PC-9 (cell line): ENCODE measurements at places on chromosomes 12 and 14.

GRCh38 chr12:1883513-1883912 lies 34.9 kb downstream of the CACNA2D4 start:
- no peak for DNase-seq

- DNase-seq, result no peak
Observed at GRCh38 chr12:115758877-115759620, 518.4 kb downstream of the MED13L start.

DNA sequence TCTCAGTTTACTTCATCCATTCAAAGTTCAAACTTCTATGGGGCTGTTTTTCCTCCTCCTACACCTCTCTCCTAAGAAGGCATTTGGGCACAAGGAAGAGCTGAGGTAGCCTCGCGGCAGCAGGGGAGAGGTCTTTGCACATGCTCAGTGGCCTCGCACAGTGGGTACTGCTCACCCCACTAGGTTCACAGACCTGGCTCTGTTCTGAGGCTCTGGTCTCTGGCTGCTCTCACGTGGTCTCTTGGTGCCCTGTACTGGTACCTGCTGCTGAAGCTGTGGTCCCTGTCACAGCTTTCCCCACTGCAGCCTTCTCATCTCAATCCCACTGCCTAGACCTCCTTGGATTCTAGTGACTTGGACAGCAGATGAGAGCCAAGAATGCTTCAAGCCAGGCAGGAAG lies 134.7 kb upstream of the CRY1 start:
- DNase-seq, result no peak

GRCh38 chr12:56129942-56130495 lies 2.0 kb downstream of the ESYT1 start:
- no peak for DNase-seq

DNA sequence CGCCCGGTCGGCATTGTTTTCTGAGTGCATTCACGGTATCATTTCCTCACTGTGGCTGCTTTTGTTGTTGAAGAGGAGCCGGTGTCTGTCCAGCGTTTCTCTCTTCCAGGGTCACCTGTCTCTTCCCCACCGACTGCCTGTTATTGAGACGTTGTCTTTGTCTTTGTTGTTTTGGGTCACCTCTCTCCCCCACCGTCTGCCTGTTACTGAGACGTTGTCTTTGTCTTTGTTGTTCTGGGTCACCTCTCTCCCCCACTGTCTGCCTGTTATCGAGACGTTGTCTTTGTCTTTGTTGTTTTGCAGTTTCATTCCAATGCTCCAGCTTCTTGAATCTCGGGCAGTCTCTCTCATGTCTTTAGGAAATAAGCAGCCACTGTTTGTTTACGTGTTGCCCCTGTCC lies 69.9 kb downstream of the DDX51 start:
- no peak for DNase-seq

GRCh38 chr14:63475761-63476160 lies 67.4 kb downstream of the PPP2R5E start:
- DNase-seq, result no peak

DNA sequence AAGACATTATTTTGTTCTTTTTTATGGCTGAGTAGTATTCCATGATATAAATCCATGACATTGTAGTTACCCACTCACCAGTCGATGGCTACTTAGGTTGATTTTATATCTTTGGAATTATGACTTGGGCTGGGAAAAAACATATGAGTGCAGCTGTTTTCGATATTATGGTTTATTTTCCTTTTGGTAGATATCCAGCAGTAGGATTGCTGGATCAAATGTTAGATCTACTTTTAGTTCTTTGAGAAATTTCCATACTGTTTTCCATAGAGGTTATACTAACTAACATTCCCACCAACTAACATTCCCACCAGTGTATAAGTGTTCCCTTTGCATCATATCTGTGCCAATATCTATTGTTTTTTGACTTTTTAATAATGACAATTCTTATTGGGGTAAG lies 29.9 kb upstream of the PTPRR start:
- no peak for DNase-seq

DNA sequence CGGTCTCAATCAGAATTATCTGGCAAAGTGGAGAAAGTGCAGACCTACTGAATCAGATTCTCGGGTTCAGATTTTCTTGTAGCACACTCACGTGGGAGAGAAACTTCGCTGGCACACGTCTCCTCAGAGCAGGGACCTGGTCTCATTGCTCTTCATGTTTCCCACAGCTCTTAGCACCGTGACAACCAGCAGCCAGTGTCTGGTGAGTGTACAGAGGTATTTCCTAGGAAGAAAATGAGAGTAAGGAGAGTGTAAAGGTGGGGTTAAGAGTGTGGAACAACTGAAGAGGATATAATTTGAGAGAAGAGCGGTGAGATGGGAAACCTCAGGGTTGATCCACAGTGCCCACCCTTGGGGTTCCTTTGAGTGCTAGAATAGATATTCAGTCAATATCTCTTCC lies 89.2 kb downstream of the ARF6 start:
- no peak for DNase-seq

DNA sequence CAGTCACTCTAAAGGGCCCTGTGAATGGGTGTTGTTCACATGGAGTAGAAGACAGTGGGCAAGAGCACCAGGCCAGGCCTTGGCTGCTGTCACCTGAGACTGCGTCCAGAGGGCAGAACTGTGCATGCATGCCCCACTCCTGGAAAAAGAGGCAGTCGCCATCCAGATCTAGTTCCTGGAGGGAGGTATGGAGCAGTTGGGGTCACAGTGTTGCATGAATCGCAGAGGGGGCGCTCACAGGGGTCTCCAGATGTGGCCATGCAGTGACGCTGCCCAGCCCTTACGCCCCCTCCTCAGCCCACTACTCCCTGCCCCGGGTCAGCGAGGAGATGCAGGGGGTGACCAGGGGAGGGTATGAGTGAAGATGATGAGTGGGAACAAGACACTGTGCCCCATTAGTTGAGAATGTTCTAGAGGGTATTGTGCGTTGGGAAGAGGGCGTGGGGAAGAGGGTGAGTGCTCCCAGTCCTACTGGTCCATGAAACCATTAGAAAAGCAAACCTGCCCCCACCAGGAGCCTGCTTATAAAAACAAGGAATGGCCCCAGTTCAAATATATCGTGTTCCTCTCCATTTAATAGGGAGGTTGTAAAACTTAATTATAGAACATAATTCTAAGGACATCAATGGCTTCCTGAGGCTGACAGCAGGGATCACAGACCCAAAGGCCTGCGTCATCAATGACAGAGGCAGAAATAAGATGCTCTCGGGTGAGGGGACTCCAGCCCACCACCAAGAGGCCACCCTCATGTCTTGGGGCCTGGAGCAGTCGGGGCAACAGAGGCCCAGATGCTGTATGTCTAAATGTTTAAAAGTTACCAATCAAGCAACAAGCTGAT lies 32.2 kb upstream of the BCL7A start:
- DNase-seq, result no peak

- DNase-seq, result no peak
Observed at GRCh38 chr12:8989413-8989812, at the start of gene KLRG1. Gene KLRG1 (plus strand): TSS chr12:8989546. CDS start chr12:8989636, 90 bp downstream.

GRCh38 chr14:78933948-78934524 lies 763.9 kb downstream of the NRXN3 start:
- DNase-seq, result no peak

DNA sequence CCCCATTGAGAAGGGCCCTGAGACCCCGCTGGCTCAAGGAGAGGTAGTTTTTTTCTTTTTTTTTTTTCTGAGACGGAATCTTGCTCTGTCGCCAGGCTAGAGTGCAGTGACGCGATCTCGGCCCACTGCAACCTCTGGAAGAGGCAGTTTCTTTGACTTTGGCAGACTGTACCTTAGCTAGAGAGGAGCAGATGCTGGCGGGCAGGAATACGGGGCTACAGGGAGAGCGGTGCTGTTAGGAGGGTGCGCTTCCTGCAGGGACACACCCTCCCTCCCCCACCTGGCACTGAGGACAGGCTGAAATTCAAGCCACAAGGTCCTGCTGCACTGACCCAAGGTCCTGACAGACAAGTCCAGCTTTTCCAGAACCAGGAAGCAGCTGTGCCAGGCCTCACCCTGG lies 32.2 kb upstream of the NUDT14 start:
- DNase-seq, result no peak

DNA sequence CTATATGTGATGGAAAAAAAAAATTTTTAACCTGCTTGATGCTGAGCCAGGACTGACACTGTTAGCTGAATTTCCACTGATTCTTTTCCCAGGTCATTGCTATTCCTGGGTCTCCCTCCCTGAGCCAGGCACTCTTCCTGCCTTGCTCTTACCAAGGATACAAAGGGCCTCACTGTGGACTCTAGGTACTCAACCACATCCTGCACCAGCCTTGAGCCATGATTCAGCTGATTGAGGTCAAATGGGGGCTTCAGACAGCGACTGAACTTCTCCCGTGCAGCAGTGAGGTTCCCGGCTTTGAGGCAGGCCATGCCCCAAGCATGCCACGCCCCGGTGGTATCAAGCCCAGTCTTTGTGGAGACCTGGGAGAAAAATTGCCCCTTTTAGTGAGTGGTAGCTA lies 54.3 kb downstream of the ZFYVE26 start:
- no peak for DNase-seq

GRCh38 chr14:103318750-103319419 lies 15.2 kb upstream of the EIF5 start:
- DNase-seq, result no peak

DNA sequence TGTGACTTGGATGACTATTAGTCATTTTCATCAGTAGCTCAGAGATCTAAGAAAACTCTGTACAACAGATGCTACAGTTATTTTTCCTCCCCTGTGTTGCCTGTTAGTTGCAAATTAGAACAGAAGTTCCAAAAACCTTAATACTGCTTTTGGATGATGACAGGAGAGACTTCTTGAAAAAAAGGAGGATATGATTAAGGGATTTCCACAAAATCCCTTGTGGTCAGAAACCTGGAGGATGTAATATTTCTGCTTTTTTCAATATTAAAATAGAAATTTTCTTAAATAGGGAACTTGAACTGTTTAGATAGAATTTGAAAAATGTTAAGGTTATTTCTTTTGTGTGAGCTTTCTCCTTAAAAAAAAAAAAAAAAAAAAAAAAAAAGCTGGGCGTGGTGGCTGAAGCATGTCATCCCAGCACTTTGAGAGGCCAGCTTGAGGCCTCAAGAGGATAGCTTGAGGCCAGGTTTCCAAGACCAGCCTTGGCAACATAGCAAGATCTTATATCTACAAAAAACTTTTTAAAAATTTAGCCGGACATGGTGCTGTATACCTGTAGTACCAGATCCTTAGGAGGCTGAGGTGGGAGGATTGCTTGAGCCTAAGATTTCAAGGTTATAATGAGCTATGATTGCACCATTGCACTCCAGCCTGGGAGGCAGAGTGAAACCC lies 14.1 kb downstream of the CMAS start:
- no peak for DNase-seq

GRCh38 chr12:89959179-89959578 lies 250.5 kb upstream of the ATP2B1 start:
- DNase-seq, result no peak

GRCh38 chr14:71193663-71194062 lies 286.4 kb downstream of the PCNX1 start:
- no peak for DNase-seq

- DNase-seq, result peak; percentile 55
Observed at GRCh38 chr12:102197789-102198188, at the start of gene PMCH. Gene PMCH (minus strand): TSS chr12:102197833. CDS start chr12:102197770, 63 bp downstream.

DNA sequence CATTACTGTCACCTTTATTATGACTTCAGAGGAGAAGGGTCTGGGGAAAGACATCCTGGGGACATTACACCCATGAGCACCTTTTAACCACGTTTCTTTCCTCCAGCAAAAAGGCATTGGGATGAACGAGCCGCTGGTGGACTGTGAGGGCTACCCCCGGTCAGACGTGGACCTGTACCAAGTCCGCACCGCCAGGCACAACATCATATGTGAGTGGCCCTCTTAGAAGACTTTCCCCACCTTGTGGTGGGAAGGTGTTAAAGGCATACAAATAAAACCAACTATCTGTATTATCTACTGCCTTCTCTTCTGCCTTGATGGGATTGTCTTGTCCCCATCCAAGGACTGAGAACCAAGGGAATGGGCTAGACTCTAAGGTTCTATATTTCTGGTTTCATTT lies 6.0 kb downstream of the PSMD9 start:
- no peak for DNase-seq

- DNase-seq, result peak; percentile 62
Observed at GRCh38 chr12:89542912-89543592, 17.2 kb upstream of the POC1B start.

GRCh38 chr12:52155048-52155868 lies 36.6 kb downstream of the KRT80 start:
- DNase-seq, result peak; percentile 65

- no peak for DNase-seq
Observed at GRCh38 chr12:122304924-122305323, 38.6 kb upstream of the VPS33A start.

DNA sequence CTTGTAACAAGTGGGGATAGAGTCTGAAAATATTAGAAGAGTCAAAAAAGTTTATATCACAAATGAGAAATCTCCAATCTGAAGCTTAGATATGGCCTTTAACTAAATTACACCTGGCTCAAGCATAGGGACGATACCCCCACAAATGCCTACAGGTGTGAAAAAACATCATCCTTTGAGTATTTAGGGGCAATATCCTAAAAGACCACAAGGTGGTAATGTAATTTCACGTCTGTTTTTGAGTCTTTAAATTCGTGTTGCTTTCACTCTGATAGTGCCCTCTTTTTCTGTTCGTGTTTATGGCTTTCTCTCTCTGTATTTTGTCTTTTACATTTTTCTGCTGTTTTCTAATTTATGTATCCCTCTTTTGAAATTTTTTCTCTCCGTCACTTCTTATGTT lies 84.3 kb downstream of the ETNK1 start:
- no peak for DNase-seq

GRCh38 chr12:72082986-72083820 lies 144.6 kb downstream of the TPH2 start:
- no peak for DNase-seq

DNA sequence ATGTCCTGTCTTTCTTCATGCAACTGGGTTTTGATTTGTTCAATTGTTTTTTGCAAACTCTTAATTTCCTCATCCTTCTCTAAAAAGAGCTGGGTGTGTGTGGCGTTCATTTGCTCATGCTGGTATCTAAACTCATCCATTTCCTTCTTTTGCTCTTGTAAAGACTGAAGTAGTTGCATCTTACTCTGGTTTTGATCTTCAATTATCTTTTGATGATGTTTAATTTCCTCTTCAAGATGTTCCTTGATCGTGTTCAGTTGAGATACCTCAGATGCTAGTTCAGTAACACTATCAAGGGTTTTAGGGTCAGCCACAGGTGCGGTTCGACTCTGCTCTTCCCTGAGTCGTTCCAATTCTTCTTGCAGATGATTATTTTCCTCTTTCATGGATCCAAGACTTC lies 34.8 kb downstream of the TRIP11 start:
- no peak for DNase-seq

DNA sequence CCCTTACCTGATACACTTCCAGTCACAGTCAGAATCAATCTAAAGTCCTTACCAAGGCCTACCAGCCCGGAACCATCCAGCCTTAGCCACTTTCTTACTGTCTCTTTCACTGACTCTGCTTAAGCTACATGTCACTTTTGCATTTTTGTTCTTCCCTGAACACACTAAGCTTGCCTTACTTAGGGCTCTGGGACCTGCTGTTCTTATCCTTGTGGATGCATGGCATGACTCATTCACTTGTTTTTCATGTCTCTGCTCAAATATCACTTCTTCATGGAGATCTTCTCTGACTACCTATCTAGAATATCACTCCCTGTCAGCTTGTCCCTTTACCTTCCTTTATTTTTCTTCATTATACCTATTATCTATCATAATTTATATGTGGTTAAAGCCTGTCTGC lies 65.6 kb upstream of the ZDHHC17 start:
- no peak for DNase-seq
